ENCODE measurements at places on chromosomes 12 and 14. TPM values are rescaled to one million over a fixed set of nuclear protein-coding genes. Genes with fewer than 3 reads are reported as not detected.

DNA sequence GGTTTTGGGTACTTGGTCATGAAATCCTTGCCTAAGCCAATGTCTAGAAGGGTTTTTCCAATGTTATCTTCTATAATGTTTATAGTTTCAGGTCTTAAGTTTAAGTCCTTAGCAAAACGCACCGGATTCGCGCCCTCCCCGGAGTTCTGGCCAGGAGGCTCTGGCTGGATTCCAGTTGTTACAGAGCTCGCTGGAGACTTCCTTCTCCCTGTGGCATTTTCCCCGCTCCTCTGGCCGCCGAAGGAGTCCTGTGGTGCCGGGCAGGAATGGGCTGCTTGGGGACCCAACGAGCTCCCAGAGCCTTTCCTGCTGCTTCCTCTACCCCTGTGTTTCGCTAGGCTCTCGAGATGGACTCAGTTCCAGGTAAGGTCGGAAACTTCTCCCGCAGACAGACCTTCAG is 335.9 kb downstream of the AEBP2 start:
- DNase-seq = no peak

OTOGL gene
- 9.2 TPM for total RNA-seq

DACT1 gene
- total RNA-seq = 10.3 TPM

GDF3 gene
- total RNA-seq = 0.24 TPM

DNA sequence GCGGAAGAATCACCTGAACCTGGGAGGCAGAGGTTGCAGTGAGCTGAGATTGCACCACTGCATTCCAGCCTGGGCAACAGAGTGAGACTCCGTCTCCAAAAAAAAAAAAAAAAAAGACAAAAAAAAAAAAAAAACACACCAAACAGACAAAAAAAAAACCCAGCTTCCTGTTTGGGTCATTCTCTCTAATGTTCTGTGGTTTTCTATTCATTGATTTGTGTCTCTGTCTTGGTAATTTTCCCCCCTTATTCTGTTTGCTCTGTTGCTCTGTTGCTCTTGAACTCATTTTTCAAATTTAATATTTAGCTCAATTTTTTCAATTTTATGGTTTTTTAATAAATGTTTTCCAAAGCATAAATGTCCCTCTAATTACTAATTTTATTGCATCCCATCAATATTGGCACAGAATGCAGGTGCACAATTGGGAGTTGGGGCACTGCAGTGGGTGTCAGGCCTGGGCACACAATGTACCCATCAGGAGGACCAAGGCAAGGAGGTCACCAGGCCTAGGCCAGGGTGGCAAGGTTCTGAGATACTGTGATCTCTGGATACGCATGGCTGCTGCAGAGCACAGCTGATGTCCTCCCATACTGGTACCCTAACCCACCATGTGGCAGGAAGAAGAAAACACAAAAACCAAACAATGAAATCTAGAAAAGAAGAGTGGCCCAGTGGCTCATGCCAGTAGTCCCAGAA is 8.0 kb upstream of the GNPTAB start:
- DNase-seq = no peak

STON2 gene
- total RNA-seq = 19.1 TPM

GRCh38 chr12:75657831-75658230 is 146.4 kb upstream of the KRR1 start:
- no peak for DNase-seq

CCDC198 gene
- not detected for total RNA-seq

DNA sequence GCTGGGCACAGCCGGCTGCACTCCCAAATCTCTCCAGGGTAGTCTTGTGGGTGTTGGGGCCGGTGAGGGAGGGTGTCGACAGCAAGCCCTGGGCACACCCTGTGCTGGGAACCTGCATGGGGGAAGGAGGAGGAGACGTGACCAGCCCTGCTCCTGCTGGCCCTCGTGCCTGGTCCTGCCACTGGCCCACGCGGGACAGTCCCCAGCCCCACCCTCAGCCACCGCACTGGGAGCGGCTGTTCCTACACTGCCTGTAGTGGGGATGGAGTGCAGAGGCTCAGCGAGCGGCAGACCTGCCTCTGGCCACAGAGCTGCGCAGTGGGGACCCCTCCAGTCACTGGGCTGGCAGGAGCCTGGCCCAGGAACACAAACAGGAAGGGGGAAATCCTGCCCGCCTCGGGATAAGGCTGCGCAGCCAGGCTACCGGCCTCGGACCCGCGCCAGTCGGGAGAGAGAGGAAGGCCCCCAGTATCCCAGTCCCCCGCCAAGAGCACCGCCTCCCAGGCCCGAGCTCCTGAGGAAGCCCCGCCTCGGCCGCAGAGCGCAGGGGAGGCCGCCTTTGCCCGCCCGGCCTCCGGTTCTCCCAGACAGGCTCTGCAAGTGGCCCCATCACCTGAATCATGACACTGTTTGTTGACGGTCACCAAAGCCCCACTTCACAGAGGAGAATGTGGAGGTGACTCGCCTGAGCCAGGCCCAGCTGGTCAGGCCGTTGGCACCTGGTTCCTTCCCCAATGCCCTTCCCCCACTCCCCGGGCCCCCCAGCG is 10.6 kb downstream of the AHNAK2 start:
- peak; percentile 79 for DNase-seq

GRCh38 chr14:77181603-77182437 is at the start of gene TMEM63C:
TMEM63C (plus strand) TSS chr14:77181798; CDS start chr14:77218814, 37,016 bp downstream.
- DNase-seq = no peak

DNA sequence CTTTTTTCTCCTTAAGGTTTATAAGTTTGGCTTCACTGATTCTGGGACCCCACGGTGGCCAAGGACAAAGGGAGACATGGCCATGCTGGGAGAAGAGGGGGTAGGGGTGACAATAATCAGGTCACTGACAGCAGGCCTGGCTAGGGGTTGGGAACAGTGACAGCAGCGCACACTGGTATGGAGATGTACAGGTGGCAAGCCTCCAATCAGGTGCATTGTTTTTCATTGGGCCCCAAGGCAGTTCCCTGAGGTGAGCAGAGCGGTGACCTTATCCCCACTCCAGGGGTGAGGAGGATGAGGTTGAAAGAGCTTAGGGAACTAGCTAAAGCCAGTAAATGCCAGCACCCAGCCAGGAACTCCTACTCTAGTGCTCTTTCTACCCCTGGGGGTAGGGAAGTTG is 1.4 kb downstream of the SYNDIG1L start:
- no peak for DNase-seq

DNA sequence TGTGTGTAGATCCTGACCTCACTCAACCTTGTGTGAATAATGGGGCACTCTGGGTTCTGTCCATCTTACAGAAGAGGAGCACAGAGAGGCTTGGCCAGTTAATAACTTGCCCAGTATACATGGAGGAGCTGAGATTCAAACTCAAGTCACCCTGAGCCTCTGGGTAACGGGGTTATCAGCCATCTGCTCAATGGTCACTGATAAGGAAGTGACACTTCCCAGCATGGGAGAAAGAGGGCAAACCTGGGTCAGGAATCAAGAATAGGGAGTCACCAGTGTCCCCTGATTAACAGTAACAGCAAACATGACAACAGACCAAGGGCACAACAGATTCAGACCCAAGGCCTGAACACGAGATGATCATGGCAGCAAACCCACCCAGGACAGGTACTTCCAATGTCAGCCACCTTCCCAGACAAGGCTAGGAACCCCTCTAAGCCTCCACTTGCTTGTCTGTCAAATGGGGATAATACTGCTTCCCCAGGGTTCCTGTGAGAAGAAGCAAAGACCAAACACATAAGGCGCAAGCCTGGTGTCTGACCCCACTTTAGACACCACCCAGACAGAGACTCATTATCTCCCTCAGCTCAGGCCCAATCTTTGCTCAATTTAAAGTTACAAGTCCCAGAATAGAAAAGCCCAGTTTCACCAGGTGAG is 3.6 kb downstream of the CCDC85C start:
- DNase-seq = no peak

GRCh38 chr12:40986001-40986400 is 202.1 kb upstream of the PDZRN4 start:
- DNase-seq = no peak

DNA sequence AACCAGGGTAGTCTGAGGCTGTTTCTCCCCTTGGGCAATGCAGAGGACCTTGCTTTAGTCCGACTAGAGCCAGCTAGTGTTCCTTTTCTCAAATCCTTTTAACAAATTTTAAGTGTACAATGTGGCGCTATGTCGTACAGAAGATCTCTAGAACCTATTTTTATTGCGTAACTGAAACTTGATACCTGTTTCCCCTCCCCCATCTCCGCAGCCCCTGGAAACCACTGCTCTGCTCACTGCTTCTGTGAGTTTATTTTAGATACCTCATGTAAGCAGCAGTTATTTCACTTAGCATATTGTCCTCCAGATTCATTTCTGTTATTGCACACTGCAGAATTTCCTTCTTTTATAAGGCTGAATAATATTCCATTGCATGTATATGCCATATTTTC is 1092.3 kb downstream of the AACS start:
- no peak for DNase-seq

DNA sequence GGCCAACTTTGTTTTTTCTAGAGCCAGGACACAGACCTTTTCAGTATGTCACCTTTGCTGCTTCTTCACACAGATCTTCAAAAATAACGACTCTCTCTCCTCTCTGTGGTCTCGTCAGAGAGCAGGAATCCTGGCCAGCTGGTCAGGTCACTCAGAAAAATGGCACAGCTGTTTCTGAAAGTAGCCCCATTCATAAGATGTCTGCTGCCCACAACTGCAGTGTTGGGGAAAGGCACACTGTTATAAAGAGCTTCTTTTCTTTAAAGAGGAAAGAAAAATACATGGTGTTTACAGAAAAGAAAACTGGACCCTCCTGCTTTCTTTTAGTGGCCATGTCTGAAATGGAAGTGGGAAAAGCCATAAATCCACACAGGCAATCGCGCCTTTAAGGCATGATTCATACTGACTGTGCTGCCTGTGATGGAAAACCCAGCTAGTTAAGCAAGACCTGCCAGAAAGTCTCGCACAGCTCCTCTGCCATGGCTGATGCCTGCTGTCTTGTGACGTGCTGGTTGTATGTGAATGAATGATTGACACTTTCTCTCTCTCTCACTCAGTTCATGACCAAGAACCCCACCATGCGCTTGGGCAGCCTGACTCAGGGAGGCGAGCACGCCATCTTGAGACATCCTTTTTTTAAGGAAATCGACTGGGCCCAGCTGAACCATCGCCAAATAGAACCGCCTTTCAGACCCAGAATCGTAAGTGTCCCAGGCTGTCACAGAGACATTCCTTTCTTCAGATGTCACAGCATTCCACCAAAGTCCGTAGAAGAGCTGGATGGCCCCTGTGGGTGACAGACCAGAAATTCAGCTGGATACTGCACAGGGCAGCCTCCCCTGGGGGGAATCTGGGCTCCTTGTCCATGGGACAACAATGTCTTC is 147.9 kb upstream of the HIF1A start:
- no peak for DNase-seq

DNA sequence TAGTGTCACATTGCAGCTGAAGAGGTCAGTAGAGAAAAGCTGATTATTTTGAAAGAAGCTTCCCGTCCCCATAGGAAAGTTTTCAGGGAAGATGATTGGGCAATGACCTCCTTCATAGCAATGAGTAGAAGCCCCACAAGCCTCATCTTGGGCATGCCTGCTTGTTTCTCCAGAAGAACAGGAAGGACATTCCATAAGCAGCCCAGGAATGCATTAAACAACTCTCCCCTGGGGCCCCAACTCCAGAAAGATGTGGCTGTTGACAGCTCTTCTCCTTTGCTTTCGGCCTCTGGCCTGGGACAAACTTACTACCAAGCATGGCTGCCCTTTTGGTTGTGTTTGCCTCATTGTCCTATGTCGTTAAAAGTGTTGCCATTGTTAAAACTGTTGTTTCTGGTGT is 5.7 kb upstream of the VDR start:
- DNase-seq = no peak

RNF212B gene
- not detected for total RNA-seq

- DNase-seq = no peak
Observed at GRCh38 chr12:99138393-99138792, 493.3 kb downstream of the APAF1 start.

- DNase-seq = no peak
Observed at GRCh38 chr14:54788701-54789100, 113.9 kb downstream of the GCH1 start.

DNA sequence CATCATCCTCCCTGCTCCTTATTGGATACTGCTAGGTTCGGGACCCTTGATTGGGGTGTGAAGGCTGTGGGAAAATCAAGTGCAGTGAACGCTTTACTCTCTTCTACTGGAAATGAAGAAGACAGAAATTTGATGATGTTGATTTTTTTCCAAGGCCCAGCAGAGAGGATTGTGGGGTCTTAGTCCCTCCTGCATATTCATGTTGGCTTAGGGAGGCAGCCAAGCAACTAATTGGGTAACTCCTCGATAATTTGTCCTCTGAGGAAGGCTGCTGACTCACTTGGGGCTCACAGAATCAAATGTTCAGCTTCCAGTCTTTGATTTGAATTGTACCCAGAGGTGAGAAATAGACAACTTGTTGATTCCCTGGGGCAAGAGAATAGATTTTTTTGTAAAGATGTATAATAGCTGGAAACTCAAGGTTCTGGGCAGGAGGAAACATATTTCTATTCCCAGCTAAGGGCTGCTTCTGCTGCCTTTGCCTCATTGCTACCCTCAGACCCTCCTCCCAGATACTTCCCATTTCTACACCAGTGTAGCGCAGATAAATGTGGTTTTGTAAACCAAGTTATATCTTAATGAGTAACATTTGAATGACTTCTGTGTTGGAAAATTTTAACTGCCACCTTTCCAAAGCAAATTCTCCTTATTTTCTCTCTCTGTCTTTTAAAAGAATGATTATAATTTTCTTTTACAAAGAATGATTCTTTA is 21.7 kb downstream of the NEUROD4 start:
- DNase-seq = no peak

- DNase-seq = no peak
Observed at GRCh38 chr12:121926874-121927706, 8.7 kb downstream of the CFAP251 start.

- DNase-seq = no peak
Observed at GRCh38 chr12:109890620-109891170, 9.4 kb upstream of the TCHP start.

PEBP1 gene
- 322 TPM for total RNA-seq

DNA sequence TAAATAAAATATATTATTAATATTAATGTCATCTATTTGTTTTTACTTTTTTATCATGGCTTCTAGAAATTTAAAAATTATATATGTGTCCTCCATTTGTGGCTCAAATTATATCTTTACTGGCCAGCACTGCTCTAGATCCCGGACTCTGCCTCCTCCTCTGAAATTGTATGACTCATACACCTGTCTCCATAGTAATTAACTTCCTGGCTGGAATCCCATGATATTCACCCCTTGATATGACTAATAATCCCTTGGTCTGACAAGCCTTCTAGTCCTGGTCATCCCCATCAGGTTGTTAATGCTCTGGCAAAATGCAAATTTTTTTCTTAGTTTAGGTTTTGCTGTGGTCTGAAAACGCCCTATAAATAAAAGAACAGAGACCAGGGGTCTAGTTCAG is 116.2 kb downstream of the BMP4 start:
- no peak for DNase-seq

GRCh38 chr12:131132118-131132892 is 178.6 kb downstream of the ADGRD1 start:
- peak; percentile 70 for DNase-seq

DNA sequence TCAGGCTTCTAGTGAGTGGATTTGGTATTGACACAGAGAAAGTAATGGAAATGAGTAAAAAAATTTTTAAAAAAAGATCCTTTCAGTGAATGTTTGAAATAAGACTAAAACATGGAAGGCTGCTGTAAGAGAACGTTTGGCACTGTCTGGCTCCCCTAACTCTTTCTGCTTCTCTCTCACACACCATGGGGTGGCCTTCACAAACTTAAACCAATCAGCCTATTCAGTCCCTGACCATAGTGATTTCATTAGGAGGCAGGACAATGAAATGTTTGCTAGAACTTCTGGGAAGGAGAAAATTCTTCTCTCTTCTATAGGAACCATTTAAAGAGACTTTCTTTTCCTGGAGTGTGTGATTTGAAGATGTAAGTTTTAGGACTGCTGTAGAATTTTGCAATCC is 84.2 kb upstream of the GRIN2B start:
- no peak for DNase-seq

TAPBPL gene
- 11.8 TPM for total RNA-seq
